ENCODE measurements at places on chromosomes 3 and 15. TPM values are rescaled to one million over a fixed set of nuclear protein-coding genes. Genes with fewer than 3 reads are reported as not detected.

GPR27 gene
- total RNA-seq: not detected

DTWD1 gene
- 21.4 TPM for total RNA-seq

DNA sequence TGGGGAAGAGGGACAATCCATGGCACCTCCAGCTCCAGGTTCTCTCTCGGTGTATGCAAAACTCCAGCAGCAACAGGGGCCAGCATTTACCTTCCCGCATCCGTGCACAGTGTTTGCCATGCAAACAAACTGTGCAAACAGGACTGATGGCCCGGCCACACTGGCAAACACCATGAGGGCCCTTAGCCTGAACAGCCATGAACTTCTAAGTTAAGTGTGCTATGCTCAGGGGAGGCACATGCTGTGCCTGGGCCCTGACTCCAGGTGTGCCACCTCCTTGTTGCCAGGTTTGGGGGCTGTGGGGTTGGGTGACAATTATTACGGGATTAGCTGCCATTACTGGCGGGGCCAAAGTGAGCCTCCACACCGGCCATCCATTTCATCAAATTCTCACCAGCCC, 57.5 kb downstream of the CACNA2D2 start:
- H3K4me1 ChIP-seq: peaks cover 4% of the 10 kb centered on the region
- H3K36me3 ChIP-seq: no peaks in the 10 kb centered on the region
- DNase-seq: no peak
- H3K27ac ChIP-seq: no peak overlapping the region
- peaks cover 2% of the 10 kb centered on the region for H3K27me3 ChIP-seq

DNA sequence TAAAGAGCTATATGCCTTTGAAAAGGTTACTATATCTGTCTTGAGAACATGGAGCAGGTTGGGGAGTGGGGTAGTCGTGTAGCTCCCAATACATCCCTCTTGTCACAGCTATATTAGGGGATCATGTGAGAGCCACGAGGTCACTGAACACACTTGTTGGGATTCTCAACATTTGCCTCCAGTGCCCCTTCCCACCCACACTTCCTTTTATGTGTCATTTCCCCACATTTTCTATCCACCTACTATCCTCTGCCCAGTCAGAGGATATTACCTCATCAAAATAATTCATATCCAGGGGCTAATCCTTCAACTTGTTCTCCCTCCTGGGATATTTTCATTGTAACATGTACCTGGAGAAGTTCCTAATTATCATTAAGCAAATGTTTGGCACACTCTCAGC, 85.0 kb downstream of the CYP19A1 start:
- no peak for DNase-seq
- peaks cover 17% of the 10 kb centered on the region for H3K27me3 ChIP-seq
- no peaks in the 10 kb centered on the region for H3K36me3 ChIP-seq

DNA sequence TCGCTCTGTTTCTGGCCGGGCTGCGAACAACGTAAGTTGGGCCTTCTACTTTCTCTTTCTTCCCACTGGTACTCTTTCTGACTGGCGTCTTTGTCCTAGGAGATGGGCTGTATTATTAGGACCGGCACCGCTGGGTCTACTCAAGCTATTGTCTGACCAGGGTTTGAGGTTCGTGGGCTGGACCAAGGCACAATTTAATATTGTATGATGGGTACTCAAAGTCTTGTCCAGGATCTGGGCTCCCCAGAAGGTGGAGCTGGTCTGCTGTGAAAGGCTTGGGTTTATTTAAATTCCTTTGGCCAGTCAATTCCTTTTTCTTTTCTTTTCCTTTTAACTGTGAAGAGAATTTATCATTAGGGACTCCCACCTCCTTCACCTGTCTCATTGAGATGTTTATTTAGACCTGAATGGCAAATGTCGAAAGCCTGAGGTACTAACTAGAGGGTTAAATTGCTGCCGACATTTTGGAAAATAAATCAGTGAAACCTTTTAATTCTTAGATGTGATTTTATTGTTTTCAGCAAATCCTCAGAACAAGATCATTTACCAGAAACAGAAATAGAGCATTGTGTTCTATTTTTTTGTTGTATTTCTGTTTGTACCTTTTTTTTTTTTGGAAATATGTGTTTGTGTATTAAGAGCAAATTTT, 410 bp downstream of the LRRC49 start:
- DNase-seq: no peak
- H3K4me3 ChIP-seq: peak overlapping the region; percentile 93
- H3K27me3 ChIP-seq: peaks cover 11% of the 10 kb centered on the region
- H3K27ac ChIP-seq: peak overlapping the region; percentile 77

All from activated B cell treated with CpG ODN at 0.5 μM for 24 hours (primary cell).